SK-N-DZ (cell line): ENCODE measurements at places on chromosomes 12 and 14.

- no peak for DNase-seq
These were observed 100.1 kb downstream of the ATP23 start for GRCh38 chr12:58041441-58041840.

DNA sequence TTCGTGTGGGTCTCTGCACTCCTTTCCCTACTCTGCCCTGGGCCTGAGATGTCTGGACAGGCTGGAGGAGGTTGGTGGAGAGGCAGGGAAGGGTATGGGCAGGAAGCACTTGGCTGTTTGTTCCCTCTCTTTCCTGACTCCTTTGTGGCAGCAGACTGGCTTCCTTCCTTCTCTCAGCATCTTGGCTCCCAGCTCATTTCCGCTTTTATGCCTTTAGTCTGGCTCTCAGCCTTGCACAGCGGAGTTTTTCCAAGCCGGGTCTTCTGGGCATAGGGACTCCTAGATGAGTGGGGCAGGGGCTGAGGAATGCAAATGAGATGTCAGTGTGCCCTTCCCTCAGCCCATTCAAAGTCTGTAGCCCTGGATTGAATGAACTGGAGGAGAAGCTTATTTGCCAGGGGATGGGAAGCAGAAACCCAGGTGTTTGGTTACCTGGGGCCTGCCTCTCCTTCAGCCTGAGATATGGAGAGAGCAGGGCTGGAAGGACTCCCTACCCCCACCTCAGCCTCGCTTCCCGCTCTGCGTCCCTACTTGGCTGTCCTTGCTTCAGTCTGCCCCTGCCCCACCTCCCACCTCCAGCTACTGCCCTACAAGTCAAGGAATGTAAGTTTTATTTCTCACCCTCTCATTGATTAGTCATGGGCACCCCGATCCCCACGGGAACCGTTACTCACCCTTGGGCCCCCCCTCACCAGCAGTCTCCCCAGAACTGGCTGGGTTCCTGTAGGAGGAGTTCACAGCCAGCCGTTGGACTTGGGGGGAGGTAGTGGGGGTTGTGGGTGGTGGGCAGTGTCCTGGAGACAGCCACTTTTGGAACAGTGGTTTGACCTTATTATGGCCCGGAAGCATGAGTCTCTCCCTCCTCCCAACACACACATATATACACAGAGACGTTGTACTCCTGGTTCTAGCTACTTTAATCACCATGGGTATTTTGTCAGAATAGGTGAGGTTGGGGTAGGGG lies 9.3 kb upstream of the ITGA5 start:
- no peak for DNase-seq

GRCh38 chr12:17056546-17056945 lies 450.6 kb upstream of the LMO3 start:
- no peak for DNase-seq

- DNase-seq: no peak
These were observed 44.8 kb upstream of the ERGIC2 start for GRCh38 chr12:29425722-29426121.

DNA sequence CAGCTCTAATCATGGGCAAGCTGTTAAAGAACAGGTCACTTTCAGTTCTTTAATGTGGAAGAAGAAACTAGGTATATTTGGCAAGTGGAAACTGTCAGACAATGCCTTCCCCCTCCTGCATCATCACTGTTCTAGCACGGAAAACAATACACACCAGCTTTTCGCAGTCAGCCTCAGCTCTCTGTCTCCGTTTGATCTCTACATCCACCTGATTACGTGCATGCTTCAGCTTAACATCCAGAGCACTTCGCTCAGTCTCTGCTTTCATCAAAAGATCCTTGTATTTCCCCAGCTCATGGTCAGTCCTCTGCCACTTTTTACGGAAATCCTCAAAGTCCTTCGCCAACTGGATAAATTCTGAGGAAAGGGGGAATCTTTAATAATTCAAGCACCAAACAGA lies 19.0 kb downstream of the RACGAP1 start:
- no peak for DNase-seq

DNA sequence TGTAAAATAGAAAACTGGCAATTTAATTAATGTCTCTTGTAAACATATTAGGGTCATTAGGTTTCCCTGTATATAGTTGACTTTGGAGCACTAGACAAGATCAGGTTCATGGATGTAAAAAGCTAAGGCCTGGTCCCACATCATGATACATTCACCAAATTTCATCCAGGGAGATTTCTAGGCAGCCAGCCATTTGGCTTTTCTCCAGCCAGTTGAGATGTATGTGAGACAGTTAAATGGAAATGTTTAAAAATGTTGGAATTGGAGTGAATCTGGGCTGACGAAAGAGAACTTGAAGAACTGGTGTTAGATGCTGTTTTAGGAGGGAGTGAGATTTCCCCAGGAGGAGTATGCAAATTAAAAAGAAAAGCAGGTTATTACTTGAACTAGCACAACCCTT lies 41.8 kb upstream of the CLEC14A start:
- DNase-seq: no peak

DNA sequence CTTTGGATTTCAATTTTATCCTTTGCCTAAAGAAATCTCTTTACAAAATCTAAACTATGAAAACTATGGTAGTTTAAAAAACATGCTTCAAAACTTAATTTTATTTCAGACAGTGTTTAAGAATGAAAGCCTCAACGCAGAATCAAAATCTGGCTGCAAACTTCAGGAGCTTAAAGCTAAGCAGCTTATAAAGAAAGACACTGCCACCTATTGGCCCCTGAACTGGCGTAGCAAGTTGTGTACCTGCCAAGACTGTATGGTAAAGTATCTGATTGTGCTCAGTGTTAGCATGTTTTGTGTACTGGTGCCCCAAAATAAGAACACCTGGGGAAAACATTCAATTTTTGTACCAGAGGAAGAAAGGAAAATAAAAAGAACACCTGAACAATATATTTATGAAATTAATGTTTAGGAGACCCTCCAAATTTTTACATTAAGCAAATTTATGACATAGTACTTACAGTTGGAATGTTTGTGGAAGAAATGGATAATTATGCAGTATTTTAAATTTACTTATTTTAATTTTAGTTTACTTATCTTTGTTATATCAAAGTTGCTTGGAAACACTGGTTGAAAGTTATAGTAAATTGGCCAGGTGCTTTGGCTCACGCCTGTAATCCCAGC lies 12.2 kb downstream of the UBR7 start:
- peak; percentile 34 for DNase-seq

GRCh38 chr14:53452005-53452673 lies 299.0 kb upstream of the DDHD1 start:
- no peak for DNase-seq

GRCh38 chr12:33205981-33206380 lies 233.6 kb downstream of the SYT10 start:
- DNase-seq: no peak

- peak; percentile 91 for DNase-seq
These were observed 343.4 kb upstream of the LMO3 start for GRCh38 chr12:16949371-16949770.

GRCh38 chr14:24972844-24973243 lies 77.1 kb downstream of the STXBP6 start:
- DNase-seq: no peak

DNA sequence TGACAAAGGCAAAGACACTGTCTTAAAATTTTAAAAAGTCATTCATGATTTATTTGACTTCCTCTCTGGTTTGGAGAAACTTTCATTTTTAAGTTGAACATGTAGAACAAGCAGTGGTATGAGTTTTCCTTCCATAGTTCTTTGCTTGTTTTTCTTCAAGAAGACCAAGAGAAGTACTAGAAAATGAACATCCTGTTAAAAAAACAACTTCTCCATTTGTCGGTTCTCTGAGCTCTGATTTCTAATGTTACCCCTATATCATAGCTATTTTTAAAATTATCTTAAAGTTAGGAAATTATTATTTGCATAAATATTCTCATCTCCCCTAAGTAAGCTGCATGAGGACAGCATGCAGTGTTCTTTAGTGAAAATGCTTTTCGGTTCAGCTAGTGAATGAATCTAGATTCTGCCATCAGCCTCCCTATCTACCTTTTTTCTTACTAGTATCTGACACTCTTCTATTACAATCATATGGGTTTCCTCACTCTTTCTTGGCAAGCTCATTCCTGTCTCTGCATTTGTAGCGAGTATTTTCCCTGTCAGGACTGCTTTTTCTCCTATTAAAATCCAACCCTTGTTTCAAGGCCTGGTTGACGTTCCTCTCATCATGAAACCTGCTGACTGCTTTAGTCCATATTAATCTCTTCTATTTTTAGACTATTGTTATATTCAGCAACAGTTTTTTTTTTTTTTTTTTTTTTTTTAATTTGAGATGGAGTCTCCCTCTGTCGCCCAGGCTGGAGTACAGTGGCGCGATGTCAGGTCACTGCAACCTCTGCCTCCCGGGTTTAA lies 15.8 kb downstream of the DIP2B start:
- DNase-seq: no peak

DNA sequence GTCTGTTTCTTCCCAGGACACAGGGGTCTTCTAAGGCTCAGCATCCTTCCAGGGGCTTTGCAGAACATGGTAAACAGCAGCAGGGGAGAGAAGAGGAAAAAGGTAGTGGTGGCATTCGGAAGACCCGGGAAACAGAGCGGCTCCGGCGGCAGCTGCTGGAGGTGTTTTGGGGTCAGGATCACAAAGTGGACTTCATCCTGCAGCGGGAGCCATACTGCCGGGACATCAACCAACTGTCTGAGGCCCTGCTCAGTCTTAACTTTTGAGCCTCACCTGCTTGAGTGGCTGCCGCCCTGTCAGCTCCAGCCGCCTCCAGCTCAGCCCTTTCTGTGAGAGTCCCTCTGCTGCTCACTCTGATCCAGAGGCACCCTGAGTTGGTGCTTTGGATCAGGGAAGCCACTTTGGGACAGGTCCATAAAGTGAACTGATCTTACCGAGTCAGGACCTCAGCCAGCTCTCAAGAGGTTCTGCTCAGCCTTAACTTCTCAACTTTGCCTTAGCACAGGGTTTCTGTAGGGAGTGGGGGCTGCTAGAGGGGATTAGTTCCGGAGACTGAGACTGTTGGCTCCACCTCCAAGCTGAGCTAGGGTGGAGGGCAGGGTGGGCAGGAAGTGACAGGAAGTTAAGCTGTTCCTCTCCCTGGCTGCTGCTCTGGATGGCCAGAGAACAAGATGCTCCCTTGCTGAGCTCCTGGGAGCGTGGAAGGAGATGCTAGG lies 5.4 kb downstream of the SDR39U1 start:
- DNase-seq: no peak

DNA sequence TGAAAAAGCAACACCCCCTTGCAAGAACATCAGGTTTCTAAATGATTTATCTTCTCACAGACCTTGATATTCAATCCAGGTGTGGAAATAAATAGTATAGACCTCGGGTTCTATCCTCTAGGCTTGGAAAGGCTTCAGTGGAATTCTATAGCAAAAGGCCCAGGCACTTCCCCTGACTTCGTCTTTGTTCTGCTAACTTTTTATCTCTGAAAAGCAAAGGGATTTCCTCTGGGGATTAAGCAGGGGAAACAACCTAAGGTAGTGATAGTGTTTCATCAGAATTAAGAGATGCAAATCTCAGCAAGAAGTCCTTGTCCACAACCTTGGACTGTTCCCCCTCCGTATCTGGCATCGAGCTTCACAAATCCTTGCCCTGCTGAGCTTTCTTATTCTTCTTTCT lies 59.5 kb upstream of the DUSP6 start:
- DNase-seq: no peak

DNA sequence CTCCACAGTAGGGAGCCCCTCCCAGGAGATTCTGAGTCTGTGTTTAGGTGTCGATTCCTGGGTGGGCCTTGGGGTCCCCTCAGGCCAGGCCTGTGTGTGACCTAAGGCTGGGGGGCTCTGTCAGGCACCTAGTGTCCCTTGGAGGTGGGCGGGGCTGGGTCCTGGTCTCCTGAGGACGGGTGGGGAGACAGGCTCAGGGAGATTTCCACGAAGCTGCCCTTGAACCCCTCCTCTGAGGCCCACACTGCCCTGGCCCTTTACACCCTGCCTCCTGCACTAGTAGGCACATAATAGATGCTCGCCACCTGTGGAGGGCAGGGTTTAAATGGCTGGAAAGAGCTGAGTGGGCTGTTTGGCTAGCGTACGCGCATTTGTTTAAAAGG lies 32.9 kb downstream of the MEG3 start:
- no peak for DNase-seq

DNA sequence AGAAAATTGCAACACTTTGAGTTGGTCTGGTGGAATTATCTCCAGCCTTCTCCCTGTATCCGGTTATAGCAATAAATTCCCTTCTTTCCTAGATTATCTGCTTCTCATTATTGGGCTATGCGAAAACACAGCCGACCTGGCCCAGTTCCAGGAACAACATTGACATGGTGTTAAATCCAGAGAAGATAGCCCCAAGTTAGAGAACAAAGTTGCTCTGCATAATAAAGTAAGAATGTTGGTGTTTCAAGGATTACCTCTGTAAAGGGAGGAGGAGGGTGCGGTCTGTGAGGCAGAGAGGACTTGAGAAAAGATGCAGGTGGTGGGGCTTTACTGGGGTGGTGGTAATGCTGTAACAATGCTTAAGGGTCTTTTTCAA lies 12.1 kb downstream of the TCL1A start:
- no peak for DNase-seq

GRCh38 chr14:79201564-79202207 lies 1009.6 kb downstream of the DIO2 start:
- no peak for DNase-seq

DNA sequence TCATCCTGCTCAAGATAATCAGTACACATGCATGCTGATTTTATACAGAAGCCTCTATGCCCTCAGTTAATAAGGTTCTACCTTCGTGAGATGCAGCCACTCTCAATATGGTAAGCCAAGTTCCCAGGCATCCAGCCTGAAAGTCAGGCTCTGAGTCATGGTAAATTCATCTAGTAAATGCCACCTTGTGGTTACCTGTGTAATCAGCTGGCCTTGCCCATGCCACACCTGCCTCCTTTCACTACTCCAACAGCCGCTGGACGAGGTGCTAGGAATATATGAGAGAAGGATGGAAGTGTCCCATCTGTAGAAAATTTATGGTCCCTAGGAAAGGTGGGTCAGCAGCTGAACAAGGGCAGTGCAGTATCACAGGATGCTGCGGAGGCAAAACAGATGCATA lies 207.3 kb downstream of the SSPN start:
- DNase-seq: no peak

GRCh38 chr12:65649126-65649525 lies 175.2 kb upstream of the HMGA2 start:
- DNase-seq: no peak

- DNase-seq: no peak
These were observed 282.1 kb downstream of the RPS29 start for GRCh38 chr14:49303946-49304516.

- no peak for DNase-seq
These were observed 1.2 kb downstream of the PIK3C2G start for GRCh38 chr12:18262514-18262913.

GRCh38 chr12:93448796-93449195 lies 7.0 kb upstream of the UBE2N start:
- DNase-seq: no peak

- DNase-seq: peak; percentile 48
These were observed 2.9 kb downstream of the RFX4 start for GRCh38 chr12:106585521-106586277.

GRCh38 chr12:31631809-31632208 lies 27.7 kb upstream of the ETFBKMT start:
- DNase-seq: no peak

DNA sequence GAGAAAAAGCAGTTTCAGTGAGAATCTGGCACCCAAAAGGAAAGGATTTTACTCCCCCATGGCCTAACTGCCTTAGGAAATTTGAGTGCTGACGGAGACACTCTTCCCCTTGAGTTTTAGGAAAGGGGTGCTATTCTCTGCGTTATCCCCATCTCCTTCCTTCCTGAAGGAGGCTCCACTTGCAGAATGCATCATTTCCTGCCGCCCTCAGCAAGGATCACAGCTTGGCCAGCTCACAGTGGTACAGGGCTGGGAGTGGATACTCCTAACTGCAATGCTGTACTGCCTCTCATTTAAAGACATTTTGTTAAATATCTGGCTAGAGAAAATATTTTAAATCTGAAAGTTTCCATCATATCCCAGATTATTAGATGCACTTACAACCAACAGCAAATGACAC lies 33.0 kb downstream of the RDH12 start:
- no peak for DNase-seq
